ENCODE measurements at places on chromosomes 4 and X.

GRCh38 chrX:98299785-98300184 is 1416.1 kb downstream of the RPA4 start:
- DNase-seq, result no peak

DNA sequence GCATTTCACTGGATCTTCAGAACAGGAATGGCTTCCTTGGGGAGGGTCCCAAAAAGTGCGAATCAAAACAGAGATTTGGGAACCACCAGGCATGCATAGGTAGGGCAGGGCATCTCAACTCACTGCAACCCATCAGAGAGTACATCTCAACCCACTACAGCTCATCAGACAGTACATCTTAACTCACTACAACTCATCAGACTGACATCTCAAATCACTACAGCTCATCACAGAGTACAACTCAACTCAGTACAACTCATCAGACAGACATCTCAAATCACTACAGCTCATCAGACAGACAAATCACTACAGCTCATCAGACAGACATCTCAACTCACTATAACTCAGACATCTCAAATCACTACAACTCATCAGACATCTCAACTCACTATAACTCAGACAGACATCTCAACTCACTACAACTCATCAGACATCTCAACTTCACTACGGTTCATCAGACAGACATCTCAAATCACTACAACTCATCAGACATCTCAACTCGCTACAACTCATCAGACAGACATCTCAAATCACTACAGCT is 47.5 kb upstream of the CLDN34 start:
- no peak for DNase-seq

- no peak for DNase-seq
These were observed 142.8 kb downstream of the MOSPD2 start for GRCh38 chrX:15016051-15016450.

DNA sequence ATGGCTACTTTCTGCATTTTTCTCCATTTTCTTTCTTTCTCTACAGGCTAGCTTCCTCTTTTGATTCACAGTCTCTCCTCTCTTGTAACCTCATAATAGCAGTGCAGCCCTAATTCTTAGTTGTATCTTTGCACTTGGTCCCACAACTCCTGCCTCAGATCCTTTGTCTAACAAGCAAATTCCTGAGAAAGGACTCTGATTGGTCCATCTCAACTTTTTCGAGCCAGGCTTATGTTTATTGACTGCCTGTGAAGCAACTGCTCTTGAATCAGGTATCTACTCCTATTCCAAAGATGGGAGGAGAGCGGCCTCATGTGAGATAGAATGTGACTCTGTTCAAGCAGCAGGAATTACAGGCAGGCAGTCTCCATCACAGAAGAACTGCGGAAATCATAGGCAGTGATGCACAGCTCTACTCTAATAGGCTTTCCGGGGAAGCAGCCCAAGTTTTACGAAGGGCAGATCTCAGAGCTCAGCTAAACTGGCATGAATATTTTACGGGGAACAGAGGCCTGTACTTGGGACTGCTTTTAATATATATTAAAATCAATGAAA is 123.5 kb downstream of the GABRB1 start:
- DNase-seq, result no peak

Measured in stimulated activated naive B cell treated with anti-CD40 and anti-IgM and Interleukin-4, amounts not matched to agents 10 μg/mL and 1 μg/mL and 100 μg/mL, for 72 hours (primary cell).